NCI-H2107 (cell line): ENCODE measurements at places on chromosomes 7 and 10.

- DNase-seq: no peak
These were observed 65.2 kb upstream of the TM9SF3 start for GRCh38 chr10:96651998-96652431.

DNA sequence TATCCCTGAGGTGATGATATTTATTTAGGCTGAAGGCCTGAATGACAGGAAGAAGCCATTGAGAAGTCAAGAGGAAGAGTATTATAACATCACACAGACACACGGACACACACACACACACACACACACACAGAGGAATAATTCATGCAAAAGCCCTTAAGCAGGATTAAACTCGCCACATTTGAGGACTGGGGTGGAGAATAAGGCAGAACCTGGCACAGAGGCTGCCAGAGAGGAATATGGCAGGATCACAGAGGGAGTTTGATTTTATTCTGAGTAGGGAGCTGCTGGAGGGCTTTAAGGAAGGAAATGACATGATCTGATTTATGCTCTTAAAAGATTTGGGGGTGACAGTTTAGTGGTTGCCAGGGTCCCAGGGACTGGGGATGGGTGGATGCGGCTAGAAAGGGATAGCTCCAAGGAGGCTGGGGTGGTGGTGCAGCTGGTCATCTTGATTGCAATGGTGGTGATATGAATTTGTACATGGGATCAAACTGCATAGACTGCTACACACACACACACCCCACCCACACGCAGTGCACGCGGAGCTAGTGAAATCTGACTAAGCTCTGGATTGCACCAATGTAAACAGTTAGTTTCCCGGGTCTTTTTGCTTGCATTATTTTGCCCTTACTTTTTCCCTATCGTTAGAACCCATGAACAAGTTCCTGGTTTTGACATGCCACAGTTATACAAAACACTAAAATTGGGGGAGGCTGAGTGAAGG, 11.2 kb downstream of the SMURF1 start:
- DNase-seq: no peak

DNA sequence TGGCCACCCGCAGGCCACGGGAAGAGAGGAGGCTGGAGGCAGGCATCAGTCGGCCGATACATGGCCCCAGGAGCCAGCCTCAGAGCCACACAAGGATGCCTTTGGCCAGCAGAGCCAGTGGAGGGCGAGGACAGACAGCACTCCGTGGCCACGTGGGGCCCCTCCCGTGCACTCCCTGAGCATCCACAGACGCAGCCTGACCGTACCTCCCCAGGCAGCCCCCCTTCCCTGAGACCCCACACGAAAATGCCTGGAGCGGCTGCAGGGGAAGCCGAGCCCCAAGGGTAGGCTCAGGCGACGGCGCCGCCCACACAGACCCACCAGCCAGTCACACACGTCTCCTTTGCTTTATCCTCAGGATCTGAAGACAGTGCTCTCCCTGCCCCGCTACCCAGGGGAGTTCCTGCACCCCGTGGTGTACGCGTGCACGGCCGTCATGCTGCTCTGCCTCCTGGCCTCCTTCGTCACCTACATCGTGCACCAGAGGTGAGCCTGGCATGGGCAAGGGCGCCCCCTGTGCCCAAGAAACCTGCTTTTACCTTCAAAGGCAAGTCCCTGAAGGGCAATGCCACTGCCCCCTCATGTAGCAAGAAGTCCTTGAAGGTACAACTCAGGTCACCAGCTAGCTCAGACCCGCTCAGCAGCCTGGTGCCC, 9.0 kb downstream of the ADGRA1 start:
- DNase-seq: no peak

GRCh38 chr7:33934391-33934790, 29.1 kb downstream of the BMPER start:
- no peak for DNase-seq

- DNase-seq: no peak
These were observed 166.2 kb downstream of the SNX10 start for GRCh38 chr7:26457696-26458327.

GRCh38 chr7:109945820-109946518, 1145.0 kb upstream of the LRRN3 start:
- no peak for DNase-seq

DNA sequence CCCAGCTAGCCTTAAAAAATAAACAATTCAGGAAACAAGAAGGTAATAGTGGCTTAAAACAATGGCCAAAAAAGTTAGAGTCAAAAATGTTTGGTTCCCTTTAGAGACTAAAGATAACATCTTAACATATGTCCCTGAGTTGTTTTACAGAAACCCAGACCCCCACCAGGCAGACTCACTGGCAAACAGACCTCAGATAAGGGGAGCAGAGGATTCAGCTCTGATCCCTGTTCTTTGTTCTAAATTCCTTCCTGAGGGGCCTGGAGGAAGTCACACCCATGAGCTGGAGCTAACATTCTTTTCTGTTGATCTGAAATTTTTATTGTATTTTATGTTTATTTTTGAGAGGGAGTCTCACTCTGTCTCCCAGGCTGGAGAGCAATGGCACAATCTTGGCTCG, 247.2 kb downstream of the USP6NL start:
- DNase-seq: no peak

- no peak for DNase-seq
These were observed 33.3 kb upstream of the SH2B2 start for GRCh38 chr7:102253066-102253972.

DNA sequence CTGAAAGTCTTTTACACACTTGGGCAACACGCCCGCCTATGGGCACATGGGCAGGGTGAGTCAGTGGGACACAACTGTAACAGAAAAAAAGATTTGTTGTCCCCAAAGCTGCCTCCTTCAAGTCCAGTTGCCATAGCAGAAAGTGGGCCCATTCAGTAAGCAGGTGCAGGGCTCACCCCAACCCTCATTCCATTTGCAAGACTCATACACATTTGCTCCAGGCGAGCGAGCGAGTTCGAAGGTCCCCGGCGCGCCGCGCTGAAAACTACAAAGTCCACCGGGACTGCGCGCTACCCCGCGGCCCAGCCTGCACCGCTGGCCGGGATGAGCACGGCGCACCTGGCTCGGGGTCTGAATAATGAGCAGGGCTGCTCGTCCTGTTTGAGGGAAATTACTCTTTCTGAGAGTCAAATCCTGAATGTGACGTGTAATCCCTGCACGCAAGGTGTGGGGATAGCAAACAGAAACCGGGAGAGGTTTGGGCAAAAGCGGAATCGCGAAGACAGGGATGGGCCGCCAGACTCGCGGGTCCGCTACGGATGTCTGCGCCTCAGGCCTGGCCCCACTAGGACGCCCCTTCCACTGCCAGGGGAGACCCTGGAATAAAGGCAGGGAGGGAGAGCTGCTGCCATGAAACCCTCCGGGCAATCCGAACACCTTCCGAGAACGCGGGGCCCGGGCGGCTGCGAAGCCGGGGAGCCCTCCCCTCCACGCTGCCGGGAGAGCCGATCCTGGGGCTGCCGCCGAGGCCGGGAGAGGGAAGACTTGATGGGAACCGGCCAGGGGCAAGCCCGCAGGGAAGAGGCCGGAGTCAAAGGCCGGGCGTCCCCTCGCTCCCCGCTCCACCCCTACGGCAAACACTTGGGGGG, 982 bp downstream of the COBL start:
- no peak for DNase-seq

DNA sequence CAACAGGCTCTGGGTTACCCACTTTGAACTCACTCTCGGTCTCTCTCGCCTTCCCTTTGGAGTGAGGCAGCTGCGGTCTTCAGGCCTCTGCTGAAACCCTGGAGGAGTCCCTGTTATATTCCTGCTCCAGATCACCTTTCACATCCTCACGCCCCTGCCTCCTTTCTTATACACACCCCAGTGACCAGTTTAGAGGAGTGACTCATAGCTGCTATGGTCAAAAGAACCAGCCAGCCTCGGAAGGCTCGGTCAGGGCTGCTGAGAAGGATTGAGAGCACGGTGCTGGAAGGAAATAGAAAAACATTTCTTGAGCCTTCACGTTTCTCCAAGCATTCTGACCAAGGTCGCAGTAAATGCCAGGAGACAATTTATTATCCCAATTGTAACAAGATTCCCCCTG, 28.3 kb upstream of the SVOPL start:
- DNase-seq: no peak

- no peak for DNase-seq
These were observed 59.1 kb downstream of the CDC123 start for GRCh38 chr10:12255048-12255447.

DNA sequence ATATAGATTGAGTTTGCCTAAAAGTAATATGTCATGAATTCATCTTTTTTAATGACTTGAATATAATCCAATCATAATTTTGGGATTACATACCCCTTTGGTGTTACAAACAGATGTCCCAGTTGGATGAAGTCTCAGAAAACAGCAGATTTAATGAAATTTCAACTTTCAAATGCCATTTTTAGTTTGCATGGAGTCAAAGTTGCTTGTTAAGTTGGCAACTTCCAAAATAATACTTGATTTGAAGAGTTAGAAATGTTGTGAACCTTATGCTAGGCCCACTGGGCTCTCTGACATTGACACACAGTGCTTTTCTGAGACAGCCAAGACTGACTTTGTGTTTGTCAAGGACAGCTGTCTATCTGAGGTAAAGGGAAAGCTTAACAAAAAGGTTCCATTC, 248.1 kb downstream of the KIF20B start:
- DNase-seq: no peak

DNA sequence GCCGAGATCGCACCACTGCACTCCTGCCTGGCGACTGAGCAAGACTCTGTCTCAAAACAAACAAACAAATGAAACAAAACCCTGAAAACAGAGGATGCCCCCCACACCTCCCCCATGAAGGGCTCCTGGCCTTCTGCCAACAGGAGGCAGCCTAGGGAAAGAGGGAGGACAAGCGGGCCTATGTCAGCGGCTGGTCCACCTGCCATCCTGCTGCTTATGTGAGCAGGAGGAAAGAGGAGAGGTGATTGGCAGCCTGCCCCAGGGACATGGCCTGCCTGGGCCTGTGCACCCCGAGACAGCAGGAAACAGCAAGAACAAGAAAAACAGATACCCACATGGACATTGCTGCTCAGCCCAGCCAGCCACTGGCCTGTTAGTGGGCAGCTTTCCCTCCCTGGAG, 9.1 kb upstream of the ZNF316 start:
- peak; percentile 45 for DNase-seq

DNA sequence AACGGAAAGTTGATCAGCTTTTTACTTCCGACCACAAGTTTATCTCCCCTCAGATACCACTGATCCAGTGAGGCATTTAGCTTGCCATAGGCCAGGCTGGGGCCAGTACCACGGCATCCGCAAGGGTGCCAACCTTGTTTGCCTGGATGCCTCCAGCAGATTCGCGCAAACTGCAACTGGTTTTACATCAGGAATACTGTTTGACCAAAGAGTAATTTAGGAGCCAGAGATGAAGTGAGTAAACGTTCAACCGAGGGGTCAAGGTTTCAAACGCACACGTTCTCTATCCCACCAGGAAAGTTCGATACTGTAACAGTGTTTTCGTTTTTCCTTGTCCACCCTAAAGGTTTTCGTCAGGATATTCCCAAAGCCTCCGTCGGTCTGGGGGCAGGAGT, 266 bp upstream of the MDFIC start:
- no peak for DNase-seq

DNA sequence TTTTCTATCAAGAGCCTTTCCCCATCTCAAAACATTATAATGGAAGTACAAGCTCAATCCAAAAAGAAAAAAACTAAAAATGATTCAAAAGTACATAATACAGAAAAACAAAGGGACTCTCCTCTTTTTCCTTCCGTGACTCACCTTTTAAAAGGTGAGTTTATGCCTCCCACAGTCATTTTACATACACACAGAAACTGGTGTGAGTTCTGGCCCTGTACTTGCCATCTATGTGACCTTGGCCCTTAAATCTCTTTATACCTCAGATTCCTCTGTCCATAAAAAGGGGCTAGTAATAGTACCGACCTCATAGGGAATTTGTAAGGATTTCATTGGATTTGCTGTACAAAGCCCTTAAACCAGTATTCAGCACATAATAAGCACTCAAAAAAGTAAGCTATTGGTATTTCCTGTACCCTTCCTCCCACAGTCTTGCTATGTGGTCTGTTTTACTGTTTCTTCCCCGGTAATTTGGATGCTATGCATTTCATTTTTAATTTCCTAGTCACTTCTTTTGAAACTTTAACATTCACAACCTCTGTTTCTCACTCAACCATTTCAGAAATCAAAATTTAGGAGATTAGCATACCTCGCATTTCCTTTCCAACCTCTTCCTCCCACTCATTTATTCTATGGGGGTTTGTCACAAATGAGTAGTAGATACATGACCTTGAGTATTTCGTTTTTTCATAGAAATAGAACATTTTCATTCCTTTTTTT, 39.0 kb downstream of the STK17A start:
- DNase-seq: no peak

DNA sequence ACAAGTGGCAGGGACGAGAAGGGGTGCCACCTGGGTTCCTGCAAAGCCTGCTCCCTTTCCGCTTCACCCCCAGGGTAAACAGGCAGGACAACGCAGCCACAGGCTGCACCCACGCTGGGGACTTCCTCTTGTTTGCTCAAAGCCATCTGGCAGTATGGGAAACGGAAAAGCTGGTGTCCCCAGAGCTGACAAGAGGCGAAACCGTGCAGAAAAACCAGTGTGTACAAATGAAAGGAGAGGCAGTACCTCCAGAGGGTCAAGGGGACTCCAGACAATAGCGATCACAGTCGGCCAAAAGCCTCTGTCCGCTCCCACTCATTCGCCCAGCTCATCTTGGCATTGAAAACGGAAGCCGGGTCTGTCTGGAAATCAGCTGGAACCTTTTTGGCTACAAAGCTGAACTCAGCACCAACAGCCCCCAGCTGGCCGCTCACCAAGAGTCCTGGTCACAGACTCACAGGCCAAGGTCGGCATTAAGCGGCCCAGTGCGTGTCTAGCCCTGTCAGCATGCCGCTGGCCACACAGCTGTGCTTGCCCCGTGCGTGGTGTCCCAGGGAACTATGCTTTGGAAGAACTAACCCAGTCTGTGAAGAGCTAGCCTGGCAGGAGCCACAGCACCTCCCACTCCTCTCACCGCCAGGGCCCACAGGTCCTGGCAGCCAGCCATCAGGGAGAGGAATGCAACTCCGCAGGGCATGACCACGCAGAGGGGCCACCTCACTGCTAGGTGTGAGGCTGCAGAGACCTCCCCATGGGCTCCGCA, 10.4 kb downstream of the TNS3 start:
- no peak for DNase-seq

DNA sequence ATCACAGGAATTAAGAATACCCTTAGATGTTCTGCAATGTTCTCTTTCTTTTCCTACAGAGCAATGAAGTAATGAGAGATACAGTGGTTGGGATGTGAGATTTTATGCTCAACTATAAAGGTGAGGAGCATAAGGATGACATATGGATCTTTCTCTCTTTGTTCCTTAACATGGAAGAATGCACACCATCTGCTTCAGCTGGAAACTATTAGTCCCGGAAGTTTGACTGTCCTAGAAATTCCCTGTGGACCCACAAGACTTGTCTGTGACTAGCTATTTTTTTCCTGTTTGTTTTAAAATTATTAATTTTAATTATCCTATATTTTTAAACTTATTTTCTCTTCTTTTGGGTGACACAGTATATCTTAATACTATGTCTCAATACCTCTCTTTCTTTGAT, 80.2 kb downstream of the DKK1 start:
- no peak for DNase-seq
